ENCODE measurements at places on chromosomes 2 and 18. TPM values are rescaled to one million over a fixed set of nuclear protein-coding genes. Genes with fewer than 3 reads are reported as not detected.

DNA sequence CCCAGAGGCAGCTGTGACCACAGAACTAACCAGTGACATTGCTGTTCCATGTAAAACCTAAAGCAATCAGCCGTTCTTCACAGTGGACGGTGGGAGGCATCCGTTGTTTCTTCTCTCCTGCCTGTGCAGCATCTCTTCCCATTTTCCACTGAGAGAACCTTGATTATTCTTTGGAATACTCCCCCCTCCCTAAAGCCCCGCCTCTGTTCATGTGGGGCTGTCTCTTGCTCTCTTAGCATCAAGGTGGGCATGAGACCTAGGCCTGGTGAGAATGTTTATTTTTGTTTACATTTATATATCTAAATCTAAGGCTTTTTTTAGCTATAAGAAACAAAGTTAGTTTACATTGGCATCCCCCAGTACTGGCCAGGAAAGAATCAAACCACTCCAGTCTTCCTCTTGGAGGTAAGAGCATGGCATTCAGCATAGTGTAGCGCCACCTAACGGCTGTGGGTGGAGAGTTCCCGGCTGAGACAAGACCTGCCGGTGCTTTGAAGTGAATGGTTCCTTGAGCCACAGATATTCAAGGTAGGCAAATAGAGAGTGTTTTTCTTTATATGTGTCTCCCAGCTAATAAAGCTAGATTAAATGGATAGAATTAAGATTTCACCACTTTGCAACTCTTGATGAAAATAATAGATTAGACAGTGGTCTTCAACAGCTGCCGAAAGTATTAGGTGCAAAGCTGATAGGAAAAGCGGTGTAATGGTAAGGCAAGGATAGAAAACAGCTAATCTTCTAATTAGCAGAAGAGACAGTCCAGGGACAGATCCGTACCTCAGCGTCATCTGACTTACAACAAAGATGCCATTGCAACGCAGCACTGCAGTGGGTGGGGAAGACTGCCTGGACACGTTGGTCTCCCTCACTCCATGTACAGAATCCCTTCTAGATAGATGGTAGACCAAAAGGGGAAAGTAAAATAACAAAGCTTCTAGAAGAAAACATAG is 219.6 kb upstream of the RAB12 start:
- DNase-seq, result no peak

Gene MTLN
- total RNA-seq, result 381 TPM

- DNase-seq, result no peak
Observed at GRCh38 chr2:33525666-33526065, 49.2 kb downstream of the RASGRP3 start.

DNA sequence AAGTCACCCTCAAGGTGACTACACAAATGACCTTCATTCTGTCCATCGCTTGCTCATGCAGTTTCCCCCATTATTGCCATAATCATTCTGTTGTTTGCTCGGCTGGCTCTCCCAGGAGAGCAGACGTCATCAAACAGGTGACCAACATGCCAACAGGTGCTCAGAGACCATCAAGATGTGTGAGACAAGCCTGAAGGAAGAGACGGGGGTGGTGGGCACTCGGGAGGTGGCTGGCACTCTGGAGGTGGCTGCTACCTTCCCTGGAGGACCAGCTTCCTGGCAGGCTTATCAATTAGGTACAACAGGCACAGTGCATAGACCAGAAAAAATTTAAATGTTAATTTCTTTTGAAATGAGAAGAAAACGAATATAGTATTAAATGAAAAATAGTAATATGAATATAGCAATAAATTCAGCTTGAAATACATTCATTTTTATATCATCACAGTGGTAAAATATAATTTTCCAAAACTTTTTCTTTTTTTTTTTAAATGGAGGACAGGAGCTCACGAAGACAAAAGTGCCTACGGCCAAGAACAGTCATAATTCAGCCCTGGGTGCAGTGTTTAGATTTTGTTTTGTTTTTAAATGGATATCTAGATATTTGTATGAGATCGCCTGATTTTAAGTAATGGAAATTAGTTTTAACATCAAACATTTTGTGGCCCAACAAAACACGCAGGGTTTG is 16.9 kb upstream of the HAAO start:
- no peak for DNase-seq

DNA sequence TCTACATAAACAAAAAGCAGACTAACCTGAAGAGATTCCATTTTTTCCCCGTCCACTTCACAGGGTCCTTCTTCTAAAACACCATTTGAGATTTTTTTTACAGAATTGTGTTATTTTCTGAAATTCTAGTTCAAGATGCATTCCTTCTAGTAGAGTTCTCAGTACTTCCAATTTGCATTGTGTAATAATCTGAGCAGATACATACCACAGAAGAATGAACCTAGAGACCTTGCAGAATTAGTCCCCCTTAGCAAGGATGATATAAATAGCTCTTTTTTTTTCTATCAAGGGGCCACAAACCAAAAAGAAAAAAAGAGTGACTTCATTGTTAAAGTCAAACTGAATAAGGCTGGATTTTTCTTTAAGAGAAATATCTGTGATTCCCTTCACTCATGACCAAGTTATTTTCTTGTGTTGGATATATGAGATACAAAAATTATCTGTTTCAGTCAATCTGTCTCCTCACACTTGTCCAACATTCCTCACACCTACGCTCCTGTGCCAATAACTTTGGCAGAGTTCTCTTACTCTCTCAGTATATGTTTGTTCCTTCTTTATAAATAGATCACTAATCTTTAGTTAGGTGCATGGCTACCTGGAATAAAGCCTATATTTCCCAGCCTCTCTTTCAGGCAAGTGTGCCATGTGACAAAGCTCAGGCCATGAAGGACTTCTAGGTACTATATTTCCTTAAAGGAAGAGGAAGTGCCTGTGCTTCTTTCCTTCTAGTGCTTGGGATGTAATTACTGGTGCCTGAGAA is 183.5 kb downstream of the ZNF385B start:
- no peak for DNase-seq

DNA sequence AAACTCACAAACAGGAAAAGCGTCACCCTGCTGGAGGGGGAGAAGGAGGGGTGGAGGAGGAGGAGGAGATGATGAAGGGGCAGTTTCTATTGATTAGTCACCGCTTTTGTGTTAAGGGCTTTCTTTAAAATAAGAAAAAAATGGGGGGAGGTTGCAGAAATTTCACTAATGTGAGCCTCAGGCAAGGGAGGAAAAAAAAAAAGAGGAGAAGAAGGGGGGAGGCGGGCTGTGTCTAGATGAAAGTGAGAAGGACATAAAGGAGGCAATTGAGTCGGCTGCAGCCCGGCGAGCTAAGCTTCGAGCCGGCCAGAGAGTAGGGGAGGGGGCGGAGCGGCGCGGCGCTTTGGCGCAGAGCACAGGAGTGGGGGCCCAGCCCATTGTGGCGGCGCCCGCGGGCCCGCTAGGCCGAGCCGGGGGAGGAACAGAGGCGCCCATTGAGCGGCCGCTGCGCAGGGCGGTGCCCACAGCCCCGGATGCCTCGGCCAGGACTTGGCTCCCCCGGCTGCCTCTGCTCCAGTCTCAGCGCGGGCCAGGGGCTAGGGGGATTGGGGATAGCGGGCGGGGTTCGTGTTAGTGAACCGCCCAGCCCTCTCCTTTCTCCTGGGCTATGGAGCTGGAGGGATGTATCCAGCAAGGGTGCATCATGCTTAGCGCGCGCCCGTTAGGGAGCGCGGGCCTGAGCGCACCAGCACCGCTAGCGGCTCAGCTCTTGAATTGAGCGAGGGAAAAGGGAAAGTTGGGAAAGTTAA is 7.9 kb downstream of the PAX3 start:
- DNase-seq, result no peak

Gene PLCL1
- 14.3 TPM for total RNA-seq

GRCh38 chr18:22229456-22230124 is 60.2 kb downstream of the GATA6 start:
- no peak for DNase-seq

Gene CCL20
- total RNA-seq, result not detected

DNA sequence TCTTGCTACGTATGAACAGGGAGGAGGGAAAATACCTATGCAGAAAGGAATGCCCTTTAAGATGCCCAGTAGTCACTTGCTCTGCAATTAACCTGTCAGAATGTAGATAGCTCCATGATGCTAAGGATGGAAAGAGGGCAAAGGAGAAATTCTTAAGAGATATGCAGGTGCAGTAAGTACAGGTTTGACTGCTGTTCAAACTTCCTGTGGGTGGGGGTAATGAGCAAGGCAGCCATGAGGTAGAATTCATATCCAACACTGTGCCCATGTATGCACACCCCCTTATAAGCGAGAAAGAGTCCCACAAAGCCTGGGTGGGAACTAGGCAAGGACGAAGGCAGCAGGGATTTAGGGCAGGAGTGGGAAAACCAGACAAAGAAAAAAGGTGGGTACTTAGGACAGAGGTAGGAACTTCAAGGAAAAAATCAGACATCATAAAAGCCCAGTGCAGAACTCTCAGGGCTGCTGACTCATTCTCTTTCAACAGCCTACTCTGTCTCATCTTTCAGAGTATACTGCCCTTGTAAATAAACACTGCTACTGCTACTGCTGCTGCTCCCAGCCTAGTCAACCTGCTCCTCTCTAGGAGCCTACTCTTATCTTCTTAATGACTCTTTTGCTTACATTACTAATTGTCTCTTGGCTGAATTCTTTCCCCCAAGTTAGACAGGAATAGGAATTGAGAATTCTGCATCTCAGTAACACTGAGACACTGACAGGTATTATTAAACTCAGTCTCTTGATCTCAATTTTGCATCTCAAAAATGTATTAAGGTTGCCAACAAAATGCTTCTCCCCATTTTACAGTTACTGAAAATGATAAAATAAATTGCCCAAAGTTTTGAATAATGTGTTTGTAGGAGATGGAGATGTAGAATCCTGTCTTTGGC is 189.0 kb downstream of the PTH2R start:
- DNase-seq, result no peak

Gene EGR4
- total RNA-seq, result not detected

DNA sequence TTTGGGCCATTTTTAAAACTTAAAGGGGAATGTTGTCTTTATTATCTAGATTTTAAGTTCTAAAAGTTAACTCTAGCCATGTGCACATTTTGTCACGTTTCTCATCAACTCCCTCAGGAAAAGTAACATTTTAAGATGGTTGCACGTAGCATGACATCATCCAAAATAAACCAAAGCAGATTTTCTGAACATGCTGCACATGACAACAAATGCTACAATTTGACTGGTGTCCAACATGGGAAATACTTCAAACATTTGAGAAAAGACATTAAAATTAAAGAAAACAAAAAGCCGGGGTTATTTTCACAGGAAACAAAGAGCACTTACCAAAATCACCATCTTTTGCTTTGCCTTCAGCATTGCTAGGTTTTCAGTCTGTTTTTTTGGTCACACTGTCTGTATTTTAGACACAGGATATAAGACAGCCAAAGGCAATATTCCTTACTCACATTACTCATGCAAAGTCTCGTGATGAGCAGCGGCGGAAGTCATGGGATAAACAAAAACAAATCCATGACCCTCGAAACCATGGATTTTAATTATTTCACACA is 51.3 kb upstream of the RND3 start:
- DNase-seq, result no peak

- no peak for DNase-seq
Observed at GRCh38 chr2:69584127-69584889, 59.2 kb downstream of the AAK1 start.

GRCh38 chr18:67636597-67637385 is 120.3 kb upstream of the DSEL start:
- DNase-seq, result no peak

Gene STARD7
- total RNA-seq, result 85.6 TPM

GRCh38 chr2:129024796-129025195 is 706.1 kb upstream of the HS6ST1 start:
- DNase-seq, result no peak

Gene ASPRV1
- 4.3 TPM for total RNA-seq

GRCh38 chr2:128685841-128686496 is 367.3 kb upstream of the HS6ST1 start:
- DNase-seq, result no peak

DNA sequence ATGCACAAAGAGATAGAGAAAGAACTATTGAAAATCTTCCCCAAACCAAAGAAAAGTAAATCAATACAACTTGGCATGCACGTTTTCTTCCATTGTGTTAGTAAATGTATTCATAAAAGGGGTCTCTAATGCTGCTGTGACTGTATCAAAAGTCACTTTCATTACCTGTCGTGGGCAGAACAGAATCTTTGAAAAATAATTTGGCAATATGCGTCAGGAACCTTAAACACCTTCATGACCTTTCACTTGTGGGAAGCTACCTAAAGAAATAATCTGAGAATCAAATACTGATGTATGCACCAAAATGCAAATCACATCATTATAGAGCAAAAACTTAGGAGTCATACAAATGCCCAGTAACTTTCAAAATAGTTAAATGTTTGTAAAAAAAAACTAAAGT is 105.3 kb downstream of the ARL4C start:
- DNase-seq, result no peak

DNA sequence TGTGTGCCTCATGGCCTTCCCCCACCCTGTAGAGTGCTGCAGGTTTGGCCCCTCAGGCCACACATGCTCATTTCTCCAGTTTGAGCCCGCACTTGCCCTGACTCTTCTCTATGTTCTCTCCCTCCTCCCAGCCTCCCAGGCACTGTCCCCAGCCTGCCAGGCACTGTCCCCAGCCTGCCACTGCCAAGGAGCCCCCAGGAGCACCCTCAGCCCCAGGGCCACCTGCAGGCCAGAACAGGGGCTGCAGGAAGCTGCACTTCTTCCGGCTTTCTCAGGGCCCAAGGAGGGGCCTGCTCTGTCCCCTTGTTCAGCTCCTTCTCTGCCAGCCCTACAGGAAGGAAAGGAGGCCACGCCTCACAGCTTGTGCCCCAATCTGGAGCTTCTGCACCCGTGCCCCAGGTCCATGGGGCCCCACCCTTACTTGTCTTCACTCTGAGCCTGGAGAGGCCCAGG is 31.6 kb downstream of the CYP26B1 start:
- no peak for DNase-seq

Gene KLHL29
- total RNA-seq, result 16.3 TPM

- DNase-seq, result no peak
Observed at GRCh38 chr18:31241900-31242409, 76.0 kb upstream of the DSG1 start.

Gene FLACC1
- 0.32 TPM for total RNA-seq

GRCh38 chr2:75100011-75100800 is 99.1 kb downstream of the TACR1 start:
- no peak for DNase-seq

DNA sequence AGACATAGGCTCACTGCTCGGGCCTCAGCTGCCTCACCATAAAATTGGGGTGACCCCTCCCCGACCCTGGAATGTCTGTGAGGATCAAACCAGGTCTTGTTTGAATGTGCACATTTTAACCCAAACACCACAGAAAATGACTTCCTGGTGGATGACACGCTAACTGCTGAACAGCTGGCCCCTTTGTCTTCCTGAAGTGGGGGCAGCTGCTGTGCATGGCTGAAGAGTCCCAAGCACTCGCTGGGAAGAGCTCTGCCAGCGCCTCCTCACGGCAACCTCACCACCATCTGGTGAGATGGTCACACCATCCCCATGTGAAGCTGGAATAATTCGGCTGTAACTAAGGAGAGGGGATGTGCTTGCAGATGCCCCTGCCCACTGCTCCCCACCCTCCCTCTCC is 34.0 kb downstream of the AQP12A start:
- no peak for DNase-seq

Gene IL1RN
- not detected for total RNA-seq

- no peak for DNase-seq
Observed at GRCh38 chr2:186384226-186384625, 101.8 kb upstream of the ZC3H15 start.

Gene ABCG8
- not detected for total RNA-seq
